ENCODE measurements at places on chromosomes 6 and 20.

- DNase-seq, result no peak
Measured at GRCh38 chr20:35901678-35902544, 52.4 kb downstream of the SCAND1 start.

- DNase-seq, result no peak
Measured at GRCh38 chr6:75281653-75282052, 2.9 kb downstream of the TMEM30A start.

DNA sequence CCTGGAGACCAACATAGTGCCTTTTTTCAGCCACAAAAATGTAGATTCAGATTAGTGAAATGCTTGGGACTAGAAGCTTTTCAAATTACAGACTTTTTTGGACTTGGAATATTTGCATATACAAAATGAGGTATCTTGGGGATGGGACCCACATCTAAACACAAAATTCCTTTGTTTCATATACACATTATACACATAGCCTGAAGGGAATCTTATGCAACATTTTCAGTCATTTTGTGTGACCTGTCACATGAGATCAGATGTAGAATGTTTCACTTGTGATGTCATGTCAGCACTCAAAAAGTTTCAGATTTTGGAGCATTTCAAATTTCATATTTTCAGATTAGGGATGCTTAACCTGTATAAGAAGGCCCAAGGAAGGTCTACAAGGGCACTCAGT lies 44.5 kb upstream of the ALDH8A1 start:
- DNase-seq, result no peak

DNA sequence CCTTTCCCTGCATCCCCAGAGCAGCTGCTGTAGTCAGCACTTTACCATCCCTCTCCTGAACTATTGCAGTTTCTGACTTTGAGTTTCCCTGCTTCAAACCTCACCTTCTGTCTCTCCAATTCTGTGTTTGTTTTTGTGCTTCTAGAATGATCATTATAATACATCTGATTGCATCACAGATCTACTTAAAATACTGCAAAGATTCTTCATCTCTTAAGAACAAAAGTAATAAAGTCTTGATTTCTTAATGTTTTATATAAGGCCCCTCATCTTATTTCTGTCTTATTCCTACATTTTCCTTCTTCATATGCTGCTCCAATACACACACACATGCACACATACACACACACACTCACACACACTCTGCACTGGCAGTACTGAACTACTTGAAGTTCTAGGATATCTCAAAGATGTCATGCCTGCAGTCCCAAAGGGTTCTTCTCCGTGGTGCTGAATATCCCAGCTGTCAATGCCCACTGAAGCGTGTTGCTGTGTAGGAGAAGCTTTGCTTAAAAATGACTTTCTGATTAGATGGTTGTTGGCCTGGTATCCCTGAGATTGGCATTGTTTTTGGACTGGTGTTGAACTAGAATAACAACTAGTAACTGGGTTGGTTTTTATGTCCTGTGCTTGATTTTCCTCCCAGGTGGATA lies 97.2 kb downstream of the MAP3K4 start:
- DNase-seq, result no peak

DNA sequence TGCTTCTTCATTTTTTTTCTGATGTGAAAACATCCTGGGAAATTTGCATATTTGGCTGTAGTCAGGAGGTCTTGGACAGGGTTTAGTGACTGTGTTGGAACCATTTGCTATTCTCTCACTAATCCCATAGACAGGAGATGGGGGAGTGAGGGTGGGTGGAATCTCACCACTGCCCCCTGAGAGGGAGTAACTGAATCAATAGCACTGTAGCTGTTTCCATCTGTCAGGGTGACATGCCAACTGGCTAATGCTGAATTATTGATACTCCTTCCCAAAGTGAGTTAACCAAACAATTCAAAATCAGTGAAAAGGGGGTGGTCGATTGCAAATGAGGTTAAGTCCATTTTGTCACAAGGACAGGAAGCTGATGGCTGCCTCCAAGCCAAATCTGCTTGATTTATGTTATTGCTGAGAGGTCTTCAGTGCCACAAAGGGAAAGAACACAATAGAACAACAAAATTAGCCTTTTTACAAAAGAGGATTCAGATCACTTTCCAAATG lies 55.1 kb upstream of the B3GAT2 start:
- no peak for DNase-seq
